DMS79 treated with DMSO at 0.1 percent for 48 hours (cell line): ENCODE measurements at places on chromosomes 7 and 10.

DNA sequence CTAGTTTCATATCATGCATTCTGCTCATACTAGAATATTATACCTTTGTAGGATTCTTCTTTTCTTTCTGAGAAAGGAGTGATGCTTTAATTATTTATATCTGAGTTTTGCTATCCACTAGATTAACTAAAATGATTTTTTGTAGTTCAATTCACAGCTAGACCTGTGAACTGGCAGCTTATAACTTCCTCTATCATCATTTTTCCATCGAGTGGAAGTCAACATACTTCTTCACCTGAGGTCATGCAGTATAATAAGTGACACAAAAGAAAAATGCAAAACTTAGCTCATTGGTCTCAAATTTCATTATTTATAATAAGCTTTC is 8.0 kb downstream of the LRRN3 start:
- no peak for DNase-seq

GRCh38 chr10:88234297-88234696 is 348.8 kb downstream of the RNLS start:
- peak; percentile 82 for DNase-seq

- no peak for DNase-seq
Observed at GRCh38 chr10:117342641-117343040, 32.6 kb downstream of the PDZD8 start.

DNA sequence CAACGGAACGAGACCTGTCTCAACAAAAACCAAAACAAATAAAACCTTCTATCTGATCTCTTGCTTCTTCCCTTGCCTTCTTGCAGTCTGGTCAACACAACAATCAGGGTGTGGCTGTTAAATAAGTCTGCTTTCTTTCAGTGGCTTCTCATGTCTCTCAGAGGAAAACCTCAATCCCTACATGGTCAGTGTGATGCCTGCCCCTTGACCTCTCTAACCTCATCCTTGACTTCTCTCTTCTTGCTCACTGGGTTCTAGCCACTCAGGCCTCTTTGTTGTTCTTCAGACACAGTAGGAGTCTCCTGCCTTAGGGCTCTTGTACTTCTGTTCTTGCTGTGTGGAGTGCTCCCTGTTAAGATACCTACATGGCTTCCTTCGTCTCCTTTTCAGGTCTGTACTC is 220.4 kb downstream of the SDHAF3 start:
- no peak for DNase-seq

DNA sequence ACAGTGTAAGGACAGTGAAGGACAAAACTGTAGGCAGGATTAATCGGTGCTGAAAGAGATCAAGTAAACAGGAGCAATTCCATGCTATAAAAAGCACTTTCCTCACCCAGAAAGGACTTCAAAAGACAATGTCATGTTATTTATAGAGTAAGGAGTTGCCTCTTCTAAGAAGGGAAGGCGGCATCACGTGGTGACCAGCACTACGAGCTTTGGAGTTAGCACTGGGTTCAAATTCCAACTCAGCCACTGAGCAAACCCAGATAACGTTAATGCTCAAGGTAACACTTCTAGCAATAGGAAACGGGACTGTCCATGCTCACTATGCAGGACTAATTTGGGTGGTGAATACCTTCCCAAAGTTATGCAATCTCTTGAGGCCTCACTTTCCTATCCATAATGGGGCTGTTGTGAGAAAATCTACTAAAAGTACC is 715 bp upstream of the PANK1 start:
- no peak for DNase-seq

DNA sequence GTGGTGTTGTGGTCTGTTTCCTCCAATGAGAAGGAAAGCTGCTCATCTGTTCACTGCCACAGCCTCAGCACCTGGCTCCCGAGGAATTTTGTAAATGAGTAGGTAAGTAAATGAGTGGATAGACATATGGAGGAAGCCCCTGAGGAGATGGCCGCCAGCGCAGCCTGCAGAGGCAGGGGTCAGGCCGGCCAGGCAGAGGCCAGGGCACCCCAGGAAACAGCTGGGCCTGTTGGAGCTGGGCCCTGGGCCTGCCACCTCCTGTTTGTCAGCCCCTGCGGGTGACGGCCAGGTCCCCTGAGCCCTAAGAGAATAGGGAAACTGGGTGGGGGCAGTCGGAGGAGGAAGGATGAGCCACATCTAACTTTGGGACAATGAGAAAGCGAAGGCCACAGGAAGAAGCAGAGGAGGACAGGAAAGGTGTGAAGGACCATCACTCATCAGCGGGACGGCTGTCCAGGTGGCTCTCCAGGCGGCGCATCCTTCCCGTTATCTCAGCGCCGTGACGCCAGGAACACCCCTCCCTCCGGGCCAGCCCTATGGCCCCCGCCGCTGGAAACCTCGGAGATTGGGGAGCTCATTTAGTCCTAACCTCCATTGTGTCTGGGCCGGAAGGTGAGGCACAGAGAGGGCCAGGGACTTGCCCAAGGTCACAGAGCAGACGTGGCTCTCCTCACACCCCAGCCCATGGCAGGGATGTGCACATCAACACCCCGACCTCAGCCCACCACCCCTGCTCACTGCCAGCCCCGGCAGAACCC is 142.3 kb upstream of the UNC5B start:
- no peak for DNase-seq

DNA sequence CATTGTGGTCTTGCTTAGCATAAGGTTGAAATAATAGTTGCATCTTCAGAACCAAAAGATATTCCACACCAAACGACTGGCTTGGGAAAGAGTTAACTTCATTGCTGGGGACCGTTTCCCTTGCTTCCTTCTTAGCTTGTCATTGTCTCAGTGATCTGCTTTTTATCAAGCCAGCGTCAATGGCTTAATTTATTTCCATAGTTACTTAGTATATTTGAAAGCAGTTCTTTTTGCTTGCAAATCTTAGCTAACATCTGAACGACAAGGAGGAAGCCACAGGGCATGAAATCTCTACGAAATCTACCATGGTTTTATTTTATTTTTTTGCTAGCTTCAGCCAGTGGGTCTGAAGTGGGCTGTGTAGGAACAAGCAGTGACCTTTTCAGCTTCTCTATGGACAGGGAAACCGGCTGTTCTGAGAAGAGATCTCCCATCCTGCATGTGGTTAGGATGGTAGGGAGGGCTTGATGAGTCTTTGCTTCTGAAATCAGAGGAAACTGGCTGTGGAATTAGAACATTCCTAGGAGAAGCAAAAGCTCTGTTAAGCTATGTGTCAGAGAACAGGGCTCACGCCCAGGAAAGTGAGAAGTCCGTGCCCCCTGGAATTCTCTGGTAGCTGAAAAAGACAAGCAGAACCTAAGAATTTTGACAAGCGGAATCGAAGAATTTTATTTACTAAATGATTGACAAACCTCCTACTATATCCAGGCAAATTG is 8.0 kb downstream of the SLC18A2 start:
- DNase-seq = no peak

- no peak for DNase-seq
Observed at GRCh38 chr10:70509757-70510147, 31.2 kb downstream of the PALD1 start.

DNA sequence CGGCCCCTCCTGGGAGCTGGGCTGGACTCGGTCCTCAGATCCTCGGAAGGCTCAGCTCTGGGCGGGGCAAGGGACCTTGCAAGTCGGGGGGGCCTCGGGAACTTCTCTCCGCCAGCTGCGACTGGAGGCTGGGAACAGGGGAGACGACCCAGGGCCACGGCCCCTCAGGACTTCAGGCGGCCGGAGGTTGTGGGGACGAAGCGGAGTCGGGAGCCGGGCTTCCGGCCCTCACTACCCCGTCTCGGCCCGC is 2.6 kb downstream of the ADIRF start:
- DNase-seq = peak; percentile 35

DNA sequence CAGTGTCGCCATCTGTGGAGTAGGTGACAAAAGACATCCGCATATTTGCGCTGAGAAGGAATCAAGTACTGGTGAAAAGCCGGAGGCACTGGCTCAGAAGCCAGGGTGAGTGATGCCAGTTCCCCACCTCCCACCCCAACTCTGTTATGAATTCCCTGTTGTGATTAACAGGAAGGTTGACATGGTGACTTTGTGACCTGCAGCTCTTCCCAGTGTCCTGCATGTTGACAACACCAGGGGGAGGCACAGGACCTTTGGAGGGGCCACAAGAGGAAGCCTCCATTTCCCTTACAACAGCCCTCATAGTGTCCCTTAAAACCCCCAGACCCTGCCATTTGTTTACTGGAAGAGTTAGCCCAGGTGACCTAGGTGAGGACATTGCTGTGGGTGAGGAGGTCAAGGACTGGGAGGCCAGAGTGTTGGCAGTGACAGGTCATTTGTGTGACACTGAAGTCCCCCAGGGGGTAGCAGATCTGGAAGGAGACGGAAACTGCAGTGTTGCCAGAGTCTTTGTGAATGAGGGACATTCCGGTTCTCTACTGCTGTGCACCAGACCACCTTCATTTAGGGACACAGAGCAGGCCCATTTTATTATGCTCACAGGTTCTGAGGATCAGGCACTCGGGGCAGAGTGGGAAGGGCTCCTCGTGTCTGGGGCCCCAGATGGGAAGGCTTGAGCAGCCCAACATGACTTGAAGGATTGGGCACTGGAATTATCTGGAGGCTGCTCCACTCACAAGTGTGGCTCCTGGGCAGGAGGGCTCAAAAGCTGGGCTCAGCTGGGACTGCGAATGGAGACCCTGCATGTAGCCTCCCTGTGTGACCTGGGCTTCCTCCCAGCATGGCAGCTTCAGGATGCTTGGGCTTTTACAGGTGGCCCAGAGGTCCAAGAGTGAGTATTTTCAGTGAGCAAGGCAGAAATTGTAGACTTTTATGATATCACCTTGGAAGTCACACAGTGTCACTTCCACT is 13.0 kb upstream of the ANTXRL start:
- DNase-seq = no peak

DNA sequence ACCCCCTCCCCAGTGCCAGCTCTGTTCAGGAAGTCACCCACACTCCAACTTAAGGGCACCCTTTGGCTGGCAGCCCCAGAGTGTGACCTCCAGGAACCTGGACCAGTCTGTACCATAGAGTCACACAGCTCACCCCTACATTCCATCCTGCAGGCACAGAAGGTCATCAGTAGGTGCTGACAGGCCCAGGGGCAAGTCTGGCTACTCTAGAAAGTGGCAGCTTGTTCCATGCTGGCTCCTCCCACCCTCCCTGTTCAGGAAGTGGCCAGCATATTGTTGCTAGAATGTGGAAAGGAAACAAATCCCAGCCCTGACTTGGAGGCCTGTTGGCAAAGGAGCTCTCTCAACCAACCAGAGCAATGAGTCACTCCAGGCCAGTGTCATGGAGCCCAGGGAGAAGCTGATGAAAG is 3.2 kb upstream of the NCOA4 start:
- no peak for DNase-seq

DNA sequence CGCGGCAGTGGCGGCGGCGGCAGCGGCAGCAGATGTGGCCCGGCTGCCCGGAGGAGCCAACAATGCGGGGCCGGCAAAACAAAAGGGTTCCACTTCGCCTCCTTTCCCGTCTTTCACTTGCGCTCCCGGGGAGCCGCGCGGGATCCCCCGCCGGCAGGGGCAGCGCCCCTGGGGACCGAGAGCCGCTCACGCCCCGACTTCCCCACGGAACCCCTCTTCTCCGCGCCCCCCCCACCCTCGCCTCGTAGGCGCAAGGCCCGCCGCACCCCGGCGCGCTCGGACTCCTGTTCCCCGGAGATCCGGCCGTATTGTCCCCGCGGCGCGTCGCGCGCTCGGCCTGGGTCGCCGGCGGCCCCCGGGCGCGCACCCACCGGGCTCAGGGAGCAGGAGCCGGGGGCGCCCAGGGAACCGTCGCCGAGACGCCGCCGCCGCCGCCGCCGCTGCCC is 854 bp downstream of the CTBP2 start:
- DNase-seq = no peak

DNA sequence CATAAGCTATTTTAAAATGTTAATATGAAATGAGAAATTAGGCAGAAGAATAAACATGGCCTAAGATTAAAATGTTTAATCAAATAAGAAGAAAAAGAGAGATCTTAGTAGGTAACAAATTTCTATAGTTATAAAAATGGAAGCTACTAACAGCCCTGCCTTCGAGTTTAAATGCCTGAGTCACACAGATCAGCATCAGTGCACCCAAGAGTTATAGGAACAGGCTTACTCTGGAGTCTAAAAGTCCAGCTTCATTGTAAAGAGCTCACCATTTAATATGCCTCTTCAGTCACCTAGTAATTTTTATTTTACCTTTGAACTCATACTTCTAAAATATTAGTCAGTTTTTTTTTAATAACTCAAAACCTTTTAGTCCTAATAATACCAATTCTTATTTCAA is 52.6 kb downstream of the BRI3 start:
- DNase-seq = no peak

DNA sequence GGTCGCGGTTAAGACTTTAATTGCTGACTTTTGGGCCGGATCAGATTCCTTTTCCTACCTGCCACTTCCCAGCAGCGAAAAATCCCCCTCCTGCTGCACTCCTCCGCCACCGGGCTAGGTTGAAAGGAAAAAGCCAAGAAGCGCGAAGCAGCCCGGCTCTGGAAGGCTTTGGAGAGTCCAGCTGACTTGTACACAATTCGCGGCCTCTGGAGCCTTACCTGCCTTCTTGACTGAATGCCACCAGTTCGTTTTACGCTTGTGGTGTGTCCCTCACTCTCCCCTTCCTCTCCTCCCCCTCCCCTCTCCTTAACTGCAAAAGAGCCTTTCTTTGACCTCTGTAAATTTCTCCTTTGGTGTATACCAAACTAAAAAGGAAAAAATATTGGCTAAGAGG is 2.7 kb upstream of the FEZF1 start:
- DNase-seq = no peak

DNA sequence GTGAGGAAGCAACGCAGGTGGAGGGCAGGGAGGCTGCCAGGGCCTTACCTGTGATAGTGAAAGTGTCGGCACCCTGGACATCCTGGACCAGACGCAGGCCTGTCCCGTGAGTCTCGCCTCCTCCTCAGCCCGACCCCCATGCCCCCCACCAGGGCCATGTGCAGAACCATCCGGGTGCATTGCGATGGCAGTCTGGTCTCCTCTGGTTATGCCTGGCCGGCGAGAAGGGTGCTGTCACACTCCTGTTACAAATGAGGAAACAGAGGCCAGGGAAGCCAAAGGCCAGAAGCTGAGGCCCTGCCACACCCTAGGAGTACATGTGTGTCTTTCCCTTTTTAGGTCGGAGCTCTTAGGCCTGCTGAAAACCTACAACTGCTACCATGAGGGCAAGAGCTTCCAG is 7.2 kb downstream of the DEPP1 start:
- no peak for DNase-seq

DNA sequence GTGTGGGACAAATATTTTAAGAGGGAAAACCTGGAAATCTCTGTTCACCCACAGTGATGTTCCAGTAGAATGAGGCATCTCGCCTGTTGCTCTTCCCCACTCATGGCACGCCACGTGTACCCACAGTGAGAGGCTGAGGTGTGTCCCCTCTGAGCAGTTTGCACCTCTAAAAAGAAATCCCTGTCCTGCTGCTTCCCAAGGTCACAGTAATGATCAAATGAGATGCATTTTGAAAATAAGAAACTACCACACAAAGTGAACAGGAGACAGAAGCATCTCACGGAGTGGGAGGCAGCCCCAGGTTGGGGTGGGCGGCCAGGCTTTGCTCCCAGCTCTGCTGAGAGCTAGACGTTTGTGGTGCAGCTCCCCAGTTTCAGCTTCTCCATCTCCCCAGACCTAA is 12.4 kb upstream of the ZNF777 start:
- no peak for DNase-seq

- no peak for DNase-seq
Observed at GRCh38 chr7:132205509-132205908, 370.8 kb downstream of the PLXNA4 start.

- DNase-seq = no peak
Observed at GRCh38 chr10:114856544-114857287, 35.1 kb downstream of the FHIP2A start.

GRCh38 chr10:22621726-22622125 is 92.7 kb downstream of the PIP4K2A start:
- no peak for DNase-seq

- DNase-seq = no peak
Observed at GRCh38 chr7:149713731-149714068, 59.7 kb downstream of the ZNF467 start.

- DNase-seq = peak; percentile 14
Observed at GRCh38 chr7:144407266-144407931, 3.9 kb upstream of the NOBOX start.
